HS-27A (cell line): ENCODE measurements at places on chromosomes 6 and 20.

- no peak for DNase-seq
These were observed 2.0 kb upstream of the PNPLA1 start for GRCh38 chr6:36267731-36268477.

DNA sequence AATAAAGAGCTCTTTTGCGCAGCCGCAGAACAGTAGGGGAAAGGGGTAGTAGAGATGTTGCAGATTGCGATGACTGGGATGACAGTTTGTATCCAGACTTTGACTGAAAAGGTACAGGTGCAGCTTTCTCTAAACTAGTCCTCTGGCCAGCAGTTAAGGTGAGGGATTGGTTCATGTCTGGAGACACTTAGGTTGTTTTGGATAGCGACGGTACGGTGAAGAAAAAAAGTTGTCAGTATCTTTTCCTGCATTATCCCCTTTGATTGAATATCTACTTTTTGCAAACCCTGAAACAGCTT is 537 bp downstream of the PRR3 start:
- DNase-seq: no peak

DNA sequence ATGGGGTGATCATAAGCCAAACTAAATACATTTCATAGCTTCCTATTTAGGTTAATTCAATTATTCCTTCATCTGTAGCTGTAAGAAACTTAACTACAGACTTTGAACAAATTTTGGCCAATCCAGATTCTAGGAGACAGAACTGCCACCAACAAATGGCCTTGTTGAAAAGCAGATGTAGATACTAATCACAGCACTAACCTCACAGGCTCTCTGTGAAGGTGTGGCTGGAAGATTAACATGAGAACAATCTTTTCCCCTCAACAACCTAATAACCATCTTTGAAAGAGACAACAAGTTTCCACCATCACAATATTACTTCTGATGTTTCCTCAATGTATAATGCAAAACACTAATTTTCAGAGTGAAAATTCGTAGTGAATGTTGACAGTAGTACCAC is 87.8 kb downstream of the SESN1 start:
- no peak for DNase-seq

GRCh38 chr6:27886073-27886472 is 26.1 kb downstream of the OR2B2 start:
- DNase-seq: no peak

- DNase-seq: no peak
These were observed 29.9 kb downstream of the FBXO30 start for GRCh38 chr6:145784683-145785082.

GRCh38 chr20:44698351-44698750 is 16.8 kb upstream of the CCN5 start:
- DNase-seq: no peak

DNA sequence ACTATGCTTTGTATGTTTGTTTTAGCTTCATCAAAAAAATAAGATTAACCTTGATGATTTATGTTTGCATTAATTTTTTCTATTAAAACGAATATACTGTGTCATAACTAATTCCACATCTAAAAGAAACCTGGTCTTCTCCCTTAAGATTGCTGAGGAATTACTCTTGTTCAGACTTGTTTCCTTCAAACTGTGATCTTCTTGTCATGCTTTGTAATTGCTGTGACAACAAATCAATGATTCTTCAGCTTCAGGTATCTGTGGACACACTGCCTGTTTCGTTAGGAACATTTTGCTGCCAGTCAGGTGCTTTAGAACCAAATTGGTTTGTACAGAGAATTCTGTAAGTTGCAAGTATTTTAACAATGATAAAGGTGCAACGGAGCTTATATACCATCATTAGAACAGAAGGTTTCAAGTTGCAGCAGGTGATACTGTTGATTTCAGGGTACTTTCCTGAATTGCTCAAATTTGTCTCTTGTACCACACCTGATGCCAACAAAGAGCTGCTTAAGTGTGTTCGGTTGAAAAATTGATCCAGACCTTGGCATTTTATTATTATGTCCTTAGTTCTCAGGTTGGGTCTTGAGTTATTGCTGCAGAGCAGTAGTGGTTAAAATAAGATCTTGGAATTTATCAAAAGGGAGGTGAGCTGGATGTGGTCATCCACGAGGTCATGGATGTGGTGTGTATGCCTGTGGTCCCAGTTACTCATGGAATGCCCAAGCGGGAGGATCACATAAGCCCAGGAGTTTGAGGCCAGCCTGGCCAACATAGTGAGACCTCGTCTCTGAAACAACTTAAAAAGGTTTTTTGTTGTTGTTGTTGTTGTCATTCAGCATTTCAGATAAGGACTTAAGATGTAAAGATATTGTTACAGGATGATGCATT is 19.5 kb downstream of the SYTL3 start:
- DNase-seq: no peak

GRCh38 chr20:62710886-62711702 is 2.5 kb downstream of the NTSR1 start:
- no peak for DNase-seq

DNA sequence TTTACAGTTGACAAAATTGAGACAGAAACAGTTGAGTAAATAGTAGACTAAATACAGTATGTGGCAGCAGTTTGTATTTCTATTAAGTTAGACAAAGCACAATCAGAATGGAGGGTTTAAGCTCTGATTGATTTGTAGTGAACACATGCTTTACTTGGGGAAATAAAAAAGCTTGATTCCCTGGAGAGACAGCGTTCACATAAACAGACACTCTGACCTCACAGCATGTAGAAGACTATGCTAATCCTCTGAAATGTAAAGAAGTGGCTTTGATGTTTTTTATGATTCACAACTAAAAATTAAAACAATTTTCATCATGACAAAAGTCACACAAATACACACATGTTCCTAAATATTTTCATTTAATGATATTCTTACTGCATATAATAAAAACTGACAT is 126.9 kb upstream of the FAM83B start:
- DNase-seq: no peak

GRCh38 chr20:11193241-11193640 is 519.4 kb upstream of the JAG1 start:
- no peak for DNase-seq

DNA sequence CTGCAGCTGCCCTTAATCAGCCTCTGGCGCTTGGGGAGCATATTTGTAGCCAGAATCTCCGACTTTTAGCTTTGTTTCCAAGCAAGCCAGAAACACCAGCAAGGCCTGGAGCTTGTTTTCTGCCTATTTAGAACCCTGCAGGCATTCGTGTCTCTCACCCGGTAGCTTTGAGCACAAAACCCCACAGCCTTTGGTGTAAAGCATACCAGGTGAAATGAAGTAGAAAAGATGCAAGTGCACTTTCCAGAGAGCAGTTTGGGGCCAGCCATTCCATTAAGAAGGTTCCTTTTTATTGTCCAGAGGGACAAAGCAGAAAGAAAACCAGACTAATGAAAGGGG is 736 bp downstream of the FAM217B start:
- no peak for DNase-seq

DNA sequence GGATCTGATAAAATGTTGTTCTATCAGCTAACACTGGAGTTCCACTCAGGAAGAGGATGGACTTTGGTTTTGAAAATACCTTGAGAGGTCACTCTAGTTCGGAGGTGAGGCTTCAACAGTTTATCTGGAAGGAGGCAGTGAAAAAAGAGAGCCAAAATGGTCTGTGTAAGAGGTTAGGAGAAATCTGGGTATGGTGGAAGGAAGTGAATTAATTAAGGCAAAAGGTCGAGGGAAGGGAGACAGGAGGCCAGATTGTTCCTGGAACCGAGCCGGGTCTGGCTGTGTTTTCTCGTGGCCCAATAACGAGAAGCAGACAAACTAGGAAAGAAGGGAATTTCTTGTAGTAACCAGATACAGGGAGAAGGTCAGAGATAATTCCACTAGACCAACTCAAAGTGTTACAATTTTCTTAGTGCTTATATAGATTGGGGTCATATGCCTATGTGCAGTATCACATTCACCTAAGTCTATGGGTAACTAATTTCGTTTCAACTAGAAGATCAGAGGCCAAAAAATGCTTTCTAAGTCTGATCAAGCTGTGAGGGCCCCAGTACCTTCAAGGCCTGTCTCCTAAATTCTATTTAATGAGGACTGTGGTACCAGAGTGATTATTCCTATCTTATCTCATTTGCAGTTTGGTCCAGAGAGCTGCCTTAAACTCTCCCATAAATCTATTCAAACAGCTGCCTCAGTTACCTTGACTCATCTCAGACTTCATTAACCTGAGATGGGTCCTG is 96.0 kb upstream of the SNX9 start:
- DNase-seq: no peak

DNA sequence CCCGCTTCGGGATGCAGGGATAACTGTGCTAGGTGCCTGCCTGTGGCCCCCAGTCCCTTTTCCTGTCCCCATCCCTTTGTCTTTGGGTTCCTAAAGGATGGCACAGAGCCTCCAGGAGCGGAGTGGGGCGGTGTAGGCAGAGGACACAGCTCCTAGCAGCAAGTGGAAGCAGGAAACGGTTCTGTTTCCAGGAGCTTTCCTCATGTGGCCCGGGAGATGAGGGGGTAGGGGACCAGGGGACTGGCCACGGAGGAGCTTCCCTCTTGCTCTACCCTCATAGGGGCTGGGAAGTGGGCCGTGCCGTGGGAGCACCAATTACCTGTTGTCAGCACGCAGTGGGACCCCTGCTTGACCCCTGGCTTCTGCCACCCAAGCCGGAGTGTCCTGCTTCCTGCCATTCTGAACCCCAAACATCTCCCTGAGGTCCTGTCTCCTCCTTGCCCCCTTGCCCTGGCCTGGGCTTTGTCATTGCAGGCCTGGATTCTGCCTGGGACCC is 76.9 kb downstream of the SRC start:
- no peak for DNase-seq

DNA sequence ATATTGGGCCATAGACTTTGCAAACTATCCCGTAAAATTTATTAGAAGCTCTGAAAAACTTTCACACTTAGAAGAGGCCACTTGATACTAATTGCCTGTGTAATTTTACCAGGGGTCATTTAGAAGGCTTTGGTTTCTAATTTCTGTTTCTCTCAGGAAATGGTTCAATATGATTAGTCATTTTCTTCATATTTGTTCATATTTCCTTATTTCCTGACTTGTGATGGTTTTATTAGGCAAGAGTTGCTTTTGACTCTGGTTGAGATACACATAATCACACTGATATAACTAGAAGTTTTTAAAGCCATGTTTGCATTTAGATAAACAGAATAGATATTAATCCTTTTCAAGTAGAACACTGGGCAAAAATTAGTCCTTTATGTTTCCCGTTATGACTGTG is 11.8 kb upstream of the HBS1L start:
- DNase-seq: no peak

- DNase-seq: peak; percentile 19
These were observed at the start of gene PM20D2 for GRCh38 chr6:89145956-89146717. TSS of gene PM20D2 (plus strand) at chr6:89146055. CDS start at chr6:89146145, 90 bp downstream.

DNA sequence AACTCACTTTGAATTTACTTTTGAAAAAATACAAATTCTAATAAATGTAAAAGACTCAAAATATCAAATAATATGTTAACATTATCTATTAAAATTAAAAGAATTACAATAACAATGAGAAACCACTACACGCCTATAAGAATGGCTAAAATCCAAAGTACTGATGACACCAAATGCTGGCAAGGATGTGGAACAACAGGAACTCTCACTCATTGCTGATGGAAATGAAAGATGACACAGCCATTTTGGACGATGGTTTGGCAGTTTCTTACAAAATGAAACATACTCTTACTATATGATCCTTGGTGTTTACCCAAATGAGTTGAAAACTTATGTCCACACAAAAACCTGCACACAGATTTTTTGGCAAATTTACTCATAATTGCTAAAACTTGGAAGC is 15.6 kb upstream of the STX11 start:
- no peak for DNase-seq

- no peak for DNase-seq
These were observed 1.0 kb upstream of the SOX18 start for GRCh38 chr20:64050261-64051032.

GRCh38 chr6:163197839-163198238 is 216.7 kb upstream of the QKI start:
- no peak for DNase-seq

GRCh38 chr20:24959591-24960301 is 10.7 kb downstream of the CST7 start:
- no peak for DNase-seq

DNA sequence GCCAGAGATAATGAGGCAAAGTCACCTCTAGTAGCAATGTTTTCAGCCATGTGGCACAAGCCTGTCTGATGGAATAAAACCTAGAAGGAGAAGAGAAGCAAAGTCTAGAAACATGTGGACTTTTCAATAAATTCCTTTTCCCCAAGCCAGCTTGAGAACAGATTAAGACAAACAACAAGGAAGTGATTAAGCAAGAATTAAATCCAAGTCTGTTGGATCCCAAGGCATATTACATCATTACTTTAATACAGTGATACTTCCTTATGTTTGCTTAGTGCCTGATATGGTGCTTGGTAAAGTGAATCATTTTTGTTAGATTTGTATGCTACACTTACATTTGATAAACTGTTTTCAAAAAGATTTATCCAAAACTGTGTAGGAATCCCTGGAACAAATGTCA is 260.3 kb upstream of the FAM83B start:
- DNase-seq: no peak

DNA sequence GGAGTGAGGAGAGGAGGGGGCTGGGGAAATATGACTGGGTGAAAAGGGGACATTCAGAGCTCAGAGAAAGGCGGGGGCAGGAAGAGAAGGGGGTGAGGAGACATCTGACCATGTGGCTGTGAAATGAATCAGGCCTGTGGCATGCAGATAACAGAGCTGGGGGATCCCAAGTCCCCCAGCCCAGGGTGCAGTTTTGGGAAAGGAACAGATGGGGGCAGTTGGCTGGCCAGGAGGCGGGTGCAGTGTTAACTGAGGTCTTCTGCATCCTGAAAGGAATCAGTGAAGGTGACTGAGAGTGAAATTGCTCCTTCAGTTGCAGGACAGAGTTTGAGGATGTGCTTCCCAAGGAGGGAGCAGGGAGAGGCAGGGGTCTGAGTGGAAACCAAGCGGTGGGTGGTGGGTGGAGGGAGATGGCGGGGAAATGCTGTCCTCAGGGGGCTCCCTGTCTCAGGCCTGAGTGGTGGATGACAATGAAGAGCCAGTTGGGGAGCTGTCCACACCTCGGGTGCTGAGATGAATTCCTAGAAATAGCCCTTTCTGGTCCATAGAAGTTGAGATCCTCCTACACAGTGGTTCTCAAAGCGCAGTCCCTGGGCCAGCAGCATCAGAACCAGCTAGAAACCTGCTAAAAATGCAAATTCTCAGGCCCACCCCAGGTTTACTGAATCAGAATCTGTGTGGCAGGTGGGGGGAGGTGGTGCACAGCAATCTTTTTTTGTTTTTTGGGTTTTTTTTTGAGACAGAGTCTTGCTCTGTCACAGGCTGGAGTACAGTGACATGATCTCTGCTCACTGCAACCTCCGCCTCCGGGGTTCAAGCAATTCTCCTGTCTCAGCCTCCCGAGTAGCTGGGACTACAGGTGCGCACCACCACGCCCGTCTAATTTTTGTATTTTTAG is 26.0 kb upstream of the CCDC167 start:
- DNase-seq: no peak

DNA sequence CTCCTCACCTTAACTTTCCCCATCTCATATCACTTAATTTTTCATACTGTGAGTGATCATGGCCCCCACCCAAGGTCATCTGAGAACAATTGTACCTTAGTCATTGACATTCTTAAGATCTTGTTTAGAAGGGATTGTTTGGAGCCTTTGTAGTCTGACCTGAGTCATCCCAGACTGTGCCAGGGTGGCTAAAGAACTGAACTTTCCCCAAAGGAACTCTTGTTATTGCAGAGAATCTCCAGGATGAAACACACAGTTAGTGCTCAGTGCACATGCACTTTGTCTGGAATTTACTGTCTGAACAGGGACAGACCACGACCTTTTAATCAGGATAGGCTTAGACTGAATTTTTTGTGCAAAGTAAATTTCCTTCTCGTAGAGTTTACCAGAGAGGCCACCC is 112.6 kb upstream of the CCN2 start:
- DNase-seq: peak; percentile 69
